ENCODE measurements at places on chromosomes 1 and 21.

GRCh38 chr1:23103001-23103889 lies 65.4 kb downstream of the LUZP1 start:
- no peak for DNase-seq

GRCh38 chr1:184888505-184888904 lies 85.8 kb downstream of the NIBAN1 start:
- no peak for DNase-seq

- DNase-seq: no peak
Observed at GRCh38 chr21:34687065-34687464, 18.3 kb downstream of the CLIC6 start.

GRCh38 chr1:59379371-59379728 lies 82.5 kb downstream of the FGGY start:
- no peak for DNase-seq

GRCh38 chr1:19113697-19114092 lies 96.4 kb downstream of the UBR4 start:
- DNase-seq: peak; percentile 28
